ENCODE measurements at places on chromosomes 3 and 15. TPM values are rescaled to one million over a fixed set of nuclear protein-coding genes. Genes with fewer than 3 reads are reported as not detected.

The TMOD2 gene
- total RNA-seq: 8.3 TPM

The THSD4 gene
- 23.1 TPM for total RNA-seq

The CIB1 gene
- total RNA-seq: 36.8 TPM

- DNase-seq: no peak
Measured at GRCh38 chr15:69384626-69385598, 29.2 kb upstream of the KIF23 start.

DNA sequence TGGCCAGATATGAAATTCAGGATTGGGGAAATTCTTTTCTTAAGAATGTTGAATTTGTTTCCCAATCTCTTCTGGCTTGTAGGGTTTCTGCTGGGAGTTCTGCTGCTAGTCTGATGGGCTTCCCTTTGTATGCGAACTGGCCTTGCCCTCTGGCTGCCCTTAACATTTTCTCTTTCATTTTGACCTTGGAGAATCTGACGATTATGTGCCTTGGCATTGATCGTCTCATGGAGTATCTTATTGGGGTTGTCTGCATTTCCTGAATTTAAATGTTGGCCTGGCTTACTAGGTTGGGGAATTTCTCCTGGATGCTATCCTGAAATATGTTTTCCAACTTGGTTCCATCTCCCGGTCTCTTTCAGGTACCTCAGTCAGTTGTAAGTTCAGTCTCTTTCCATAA, 152.2 kb downstream of the CFAP20DC start:
- no peak for DNase-seq

DNA sequence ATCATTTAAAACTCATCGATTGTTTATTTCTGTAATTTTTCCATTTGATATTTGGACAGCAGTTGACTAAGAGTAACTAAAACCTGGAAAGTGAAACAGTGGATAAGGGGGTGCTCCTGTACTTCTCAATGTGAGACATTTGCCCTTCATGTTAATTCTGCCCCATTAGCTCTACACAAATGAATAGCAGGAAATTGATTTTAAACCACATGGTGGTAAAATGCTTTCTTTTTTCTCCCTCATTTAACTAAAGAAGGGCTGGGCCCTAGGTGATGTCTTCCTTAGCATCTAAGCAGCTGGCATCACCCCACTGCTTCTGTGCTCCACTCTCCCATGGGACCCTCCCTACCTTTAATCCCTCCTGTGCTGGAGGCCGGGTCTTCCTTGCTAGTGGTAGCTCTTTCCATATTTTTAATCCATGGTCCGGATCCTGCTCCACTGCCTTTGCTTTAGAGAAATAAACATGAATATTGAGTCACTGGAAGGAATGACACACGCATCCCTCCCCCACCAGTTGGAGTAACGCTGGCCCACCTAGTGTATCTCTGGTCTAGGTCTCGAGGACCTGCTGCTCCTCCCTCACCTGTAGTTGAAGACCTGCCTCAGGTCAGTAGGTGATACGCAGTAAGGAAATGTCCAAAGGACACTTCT, 30.2 kb upstream of the LAMP3 start:
- DNase-seq: no peak

DNA sequence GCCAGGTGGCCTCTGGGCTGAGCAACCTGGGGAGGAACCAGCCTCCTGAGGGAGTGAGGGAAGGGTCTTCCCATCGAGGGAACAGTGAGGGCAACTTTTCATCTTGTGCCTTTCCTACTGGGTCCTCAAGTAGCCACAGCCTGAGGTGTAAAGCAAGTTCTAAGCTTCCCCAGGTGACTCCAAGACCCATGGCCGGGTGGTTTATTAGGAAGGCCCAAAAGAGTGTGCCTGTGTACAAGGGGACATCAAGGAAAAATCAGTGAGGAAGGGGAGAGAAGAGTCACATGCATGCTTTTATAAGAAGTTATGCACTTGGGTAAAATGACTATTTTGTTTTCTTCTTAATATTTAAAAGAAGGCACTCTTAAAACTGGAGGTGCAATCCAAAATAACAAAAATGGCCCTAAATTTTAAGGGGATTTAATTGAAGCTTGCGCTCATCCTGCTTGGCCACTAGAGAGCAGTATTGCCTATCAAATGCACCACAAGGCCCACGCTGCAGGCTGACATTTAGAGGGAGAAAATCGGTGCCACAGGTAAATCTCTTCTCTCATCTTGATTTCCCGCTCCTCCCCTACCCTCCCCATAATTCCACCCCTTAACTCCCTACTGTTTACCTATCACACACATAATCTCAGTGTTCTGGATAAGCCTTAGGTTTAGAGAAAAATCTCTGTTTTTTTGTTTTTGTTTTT, 6.7 kb downstream of the NANOGP8 start:
- no peak for DNase-seq

GRCh38 chr3:76310667-76311066, 525.3 kb upstream of the ZNF717 start:
- DNase-seq: no peak

DNA sequence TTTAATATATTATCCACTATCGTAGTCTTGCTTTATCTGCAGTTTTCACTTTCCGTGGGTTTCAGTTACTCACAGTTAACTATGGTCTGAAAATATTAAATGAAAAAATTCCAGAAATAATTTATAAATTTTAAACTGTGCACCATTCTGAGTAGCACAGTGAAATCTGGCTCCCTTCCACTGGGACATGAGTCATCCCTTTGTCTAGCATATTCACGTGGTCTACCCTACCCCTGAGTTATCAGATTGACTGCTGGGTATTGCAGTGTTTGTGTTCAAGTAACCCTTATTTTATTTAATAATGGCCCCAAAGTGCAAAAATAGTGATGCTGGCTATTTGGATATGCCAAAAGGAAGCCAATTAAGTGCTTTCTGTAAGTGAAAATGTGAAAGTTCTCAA, 539.5 kb upstream of the AGTR1 start:
- DNase-seq: no peak

DNA sequence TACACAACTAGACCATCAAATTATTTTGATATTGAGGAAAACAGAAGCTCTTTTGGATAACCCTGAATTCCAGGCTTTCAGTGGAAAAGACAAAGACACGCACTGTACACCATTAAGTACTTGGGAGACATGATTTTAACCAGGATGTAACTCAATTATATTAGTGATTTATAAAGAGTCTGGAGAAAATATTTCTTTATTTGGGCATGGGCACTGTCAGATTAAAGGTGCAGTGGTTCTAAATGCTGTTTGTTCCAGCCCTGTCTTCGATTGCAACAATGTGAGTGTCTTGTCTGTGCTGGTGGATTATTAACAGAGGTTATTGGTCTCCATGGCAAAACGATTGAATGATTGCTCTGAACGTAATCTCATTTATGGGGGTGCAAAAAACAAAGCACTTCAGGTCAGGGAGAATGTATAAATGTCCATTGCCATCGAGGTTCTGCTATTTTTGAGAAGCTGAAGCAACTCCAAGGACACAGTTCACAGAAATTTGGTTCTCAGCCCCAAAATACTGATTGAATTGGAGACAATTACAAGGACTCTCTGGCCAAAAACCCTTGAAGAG, at the start of gene TM4SF4:
TM4SF4 (plus strand) TSS at position 448 of the 568 bp plus-strand sequence. CDS start 181 bp downstream, outside the sequence.
- DNase-seq: no peak

DNA sequence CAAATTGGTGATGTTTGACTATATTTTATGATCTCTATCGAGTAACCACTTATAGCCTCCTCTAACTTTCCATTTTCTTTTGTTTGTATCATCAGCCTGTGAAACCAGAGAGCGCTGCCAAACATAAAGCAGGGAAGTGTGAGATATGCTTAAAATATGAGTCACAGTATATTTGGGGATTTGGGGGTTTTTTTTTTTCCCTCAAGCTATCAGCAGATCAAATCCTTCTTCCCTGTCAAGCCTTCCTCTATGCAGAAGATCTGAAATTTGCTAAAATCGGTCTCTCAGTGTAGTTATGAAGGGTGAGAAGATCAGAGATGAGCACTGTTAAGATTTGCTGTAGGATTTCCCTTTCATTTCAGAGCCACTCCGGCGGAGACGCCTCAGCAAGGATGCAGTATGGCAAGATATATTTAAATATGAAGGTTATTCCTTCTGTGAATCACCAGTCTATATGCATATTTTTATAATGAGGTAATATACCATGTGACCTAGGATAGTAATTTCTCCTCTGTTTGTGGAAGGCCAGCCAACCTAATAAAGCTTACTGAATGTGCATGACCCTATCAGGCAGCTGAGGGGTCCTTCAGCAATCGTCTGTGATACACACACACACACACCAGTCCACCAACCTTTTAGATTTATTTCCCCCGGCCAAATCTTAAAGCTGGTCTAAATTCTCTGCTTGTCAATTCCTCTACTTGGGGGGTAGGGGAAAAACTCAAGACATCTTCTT, 474.1 kb downstream of the FOXP1 start:
- DNase-seq: no peak

GRCh38 chr15:62561059-62561519, 396.0 kb upstream of the C2CD4B start:
- no peak for DNase-seq

- DNase-seq: no peak
Measured at GRCh38 chr3:152021951-152022461, 148.6 kb downstream of the SUCNR1 start.
